Activated CD8-positive, alpha-beta memory T cell treated with anti-CD3 and anti-CD28 coated beads, Interleukin-2, amount 50 U/mL, for 4 hours (primary cell): ENCODE measurements at places on chromosomes 2 and 18.

GRCh38 chr2:136557203-136557602 is 208.1 kb upstream of the THSD7B start:
- no peak for DNase-seq

DNA sequence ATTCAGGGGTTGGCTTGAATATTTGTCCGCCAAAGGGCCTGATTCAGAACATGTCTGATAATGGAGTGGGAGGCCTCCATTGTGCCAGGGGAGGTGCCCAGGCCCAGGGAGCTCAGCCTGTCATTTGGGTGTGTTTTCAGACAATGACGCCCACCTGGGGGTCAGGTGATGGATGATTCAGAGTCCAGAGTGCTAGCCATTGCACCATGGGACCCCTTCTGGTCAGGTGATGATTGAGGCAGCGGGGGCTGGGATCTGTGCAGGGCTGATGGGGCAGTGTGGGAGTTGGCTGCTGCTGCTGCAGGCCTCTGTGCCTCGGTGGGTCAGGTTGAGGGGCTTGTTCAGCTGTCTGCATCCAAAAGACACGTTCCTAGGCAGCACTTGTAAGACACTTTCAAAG is 8.3 kb upstream of the ARHGEF4 start:
- no peak for DNase-seq

GRCh38 chr2:162092008-162092390 is 18.0 kb upstream of the DPP4 start:
- DNase-seq = no peak

GRCh38 chr2:86241611-86242010 is 42.4 kb downstream of the MRPL35 start:
- no peak for DNase-seq

DNA sequence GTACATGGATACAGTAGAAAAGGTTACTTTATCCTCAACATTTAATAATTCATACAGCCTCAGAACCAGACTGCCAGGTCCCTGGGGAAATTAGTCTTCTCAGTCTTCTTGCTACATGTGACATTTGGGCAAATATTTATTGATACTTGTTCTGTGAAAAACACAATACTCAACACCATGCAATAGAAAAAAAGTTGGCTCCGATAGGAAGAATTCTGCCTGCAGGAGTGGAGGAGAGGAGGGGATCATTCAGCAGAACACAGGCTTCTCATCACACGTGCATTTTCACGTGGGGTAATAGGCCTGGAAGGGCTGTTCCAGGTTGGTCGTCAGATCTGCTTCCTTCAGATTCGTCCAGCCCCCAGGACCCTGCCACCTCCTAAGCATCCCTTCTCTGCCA is 58.4 kb upstream of the ACKR3 start:
- DNase-seq = no peak

DNA sequence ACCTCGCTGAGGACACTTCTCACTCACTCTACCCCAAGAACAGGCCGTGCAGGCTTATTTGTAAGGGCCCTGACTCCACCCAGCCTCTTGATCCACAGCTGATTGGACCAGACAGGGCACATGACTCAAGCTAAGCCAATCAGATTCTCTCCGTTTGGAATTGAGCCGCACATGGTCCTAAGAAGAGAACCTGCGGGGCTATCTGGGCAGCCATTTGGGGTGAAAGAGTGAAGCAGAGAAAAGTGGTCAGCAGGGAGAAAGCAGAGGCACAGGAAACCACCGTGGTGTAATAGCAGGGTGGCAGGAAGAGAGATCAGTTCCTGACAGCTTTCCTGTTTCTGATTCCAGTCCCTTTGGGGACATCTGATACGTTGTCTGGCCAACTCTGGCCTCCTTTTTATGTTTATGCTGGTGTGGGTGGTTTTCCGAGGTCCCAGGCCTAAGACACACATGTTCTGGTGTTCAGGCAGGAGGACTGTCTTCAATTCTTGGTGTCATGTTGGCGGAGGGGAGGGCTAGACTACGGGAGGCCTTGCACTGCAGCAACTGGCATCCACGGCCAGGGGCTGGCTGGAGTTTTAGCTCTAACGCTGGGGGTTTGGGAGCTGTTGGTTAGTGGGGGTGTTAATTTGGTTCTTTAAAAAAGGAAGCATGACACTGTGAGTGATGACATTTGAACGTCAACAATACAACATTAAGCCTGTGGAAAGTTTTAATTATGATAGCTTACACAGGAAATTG is 26.1 kb upstream of the SPTBN1 start:
- no peak for DNase-seq

GRCh38 chr2:66563473-66563872 is 128.5 kb downstream of the MEIS1 start:
- no peak for DNase-seq

DNA sequence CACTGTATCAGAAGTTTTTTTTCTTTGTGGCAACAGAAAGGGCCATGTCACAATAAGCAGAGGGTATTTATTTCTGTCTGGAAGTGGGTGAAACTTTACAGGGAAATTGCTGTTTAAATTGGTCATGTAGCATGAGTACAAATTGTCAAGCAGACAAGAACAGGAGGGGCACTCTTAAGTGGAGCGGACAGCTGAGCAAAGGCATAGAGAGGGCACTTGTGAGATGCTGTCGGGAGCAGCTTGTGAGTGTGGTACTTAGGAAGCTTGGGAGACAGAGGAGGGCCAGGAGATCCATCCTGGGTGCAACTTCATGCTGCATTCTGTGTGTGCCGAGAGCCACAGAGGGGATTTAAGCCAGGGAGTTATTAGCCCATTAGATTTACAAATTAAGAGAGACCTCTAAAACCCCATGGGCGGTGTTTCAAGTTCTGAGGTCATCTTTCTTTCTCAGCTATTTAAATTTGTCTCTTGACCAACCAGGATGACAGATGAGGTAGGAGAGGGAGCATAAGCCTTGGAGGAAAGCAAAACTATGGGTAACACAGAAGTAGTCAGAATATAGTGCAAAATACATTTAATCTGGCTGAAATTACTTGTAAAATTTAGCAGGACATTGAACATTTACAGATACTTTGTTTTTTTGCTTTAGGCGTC is 30.4 kb downstream of the INPP4A start:
- DNase-seq = no peak

DNA sequence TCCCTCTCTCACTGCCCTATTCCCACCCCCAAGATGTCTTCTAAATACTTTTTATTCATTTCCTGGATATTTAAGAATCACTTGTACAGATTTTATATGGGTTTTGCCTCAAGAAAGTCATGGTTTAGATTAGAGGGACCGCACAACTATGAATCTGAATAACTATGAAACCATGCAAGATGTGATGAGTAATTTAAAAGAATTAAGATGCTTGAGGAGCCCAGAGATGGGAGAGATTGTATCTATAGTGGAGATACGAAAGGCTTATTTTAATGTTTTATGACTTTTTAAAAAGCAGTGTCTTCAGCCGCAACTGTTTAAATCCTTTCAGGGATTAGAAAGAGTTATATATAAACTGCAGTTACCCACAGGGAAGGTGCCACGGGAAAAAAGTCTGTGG is 324.1 kb downstream of the LPIN1 start:
- DNase-seq = no peak

DNA sequence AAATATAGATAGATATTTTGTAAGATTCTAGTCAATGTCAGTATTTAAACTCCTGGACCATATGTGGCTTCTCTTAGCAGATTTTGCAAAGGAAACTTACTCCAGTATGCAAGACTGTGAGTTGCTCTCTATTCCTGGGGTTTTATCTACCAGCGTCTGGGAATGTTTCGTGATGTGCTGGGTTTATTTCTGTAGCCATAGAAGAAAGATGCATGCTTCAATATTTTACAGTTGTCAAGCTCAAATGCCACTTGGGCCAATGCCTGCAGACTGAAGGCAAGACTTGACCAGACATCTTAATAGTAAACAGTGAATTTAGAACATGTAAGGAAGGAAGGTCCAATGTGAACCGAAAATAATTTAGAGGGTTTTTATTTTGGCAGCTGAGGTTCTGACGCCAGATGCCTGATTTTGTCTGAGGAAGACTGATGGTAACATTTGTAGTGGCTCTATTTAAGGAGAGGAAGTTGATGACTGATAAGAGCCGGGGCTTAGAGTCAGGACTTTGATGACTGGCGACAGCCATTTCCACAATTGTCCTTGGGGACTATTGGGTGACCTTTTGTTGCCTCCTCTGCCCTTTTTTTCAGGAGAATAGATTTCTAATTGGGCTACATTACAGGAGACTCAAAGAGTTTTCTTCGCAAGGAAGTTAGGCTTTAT is 154.3 kb downstream of the RAPGEF4 start:
- DNase-seq = no peak

GRCh38 chr2:217070611-217071010 is 210.7 kb upstream of the TNP1 start:
- DNase-seq = no peak

- no peak for DNase-seq
These were observed 237.0 kb downstream of the HNMT start for GRCh38 chr2:138201286-138201685.

DNA sequence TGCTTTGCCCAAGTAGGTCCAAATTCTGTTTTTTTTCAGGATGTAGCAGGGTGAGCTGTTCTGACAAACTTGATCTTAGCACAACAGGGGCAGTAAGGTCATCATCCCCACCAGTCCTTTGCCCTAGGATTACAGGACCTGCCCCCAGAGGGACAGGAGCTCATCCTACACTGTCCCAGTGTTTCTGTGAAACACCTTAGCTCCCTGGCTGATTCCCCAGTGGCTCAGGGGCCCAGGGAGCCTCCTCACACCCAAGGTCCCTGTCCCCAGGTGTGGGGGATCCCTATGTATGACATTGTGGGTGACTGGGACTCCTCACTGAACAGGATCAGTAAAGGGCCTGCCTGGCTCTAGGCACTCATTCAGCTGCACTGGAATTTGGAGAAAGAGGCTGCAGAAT is 191.2 kb downstream of the ANKRD30B start:
- DNase-seq = no peak

- no peak for DNase-seq
These were observed 66.9 kb upstream of the CYP26B1 start for GRCh38 chr2:72214429-72215143.

DNA sequence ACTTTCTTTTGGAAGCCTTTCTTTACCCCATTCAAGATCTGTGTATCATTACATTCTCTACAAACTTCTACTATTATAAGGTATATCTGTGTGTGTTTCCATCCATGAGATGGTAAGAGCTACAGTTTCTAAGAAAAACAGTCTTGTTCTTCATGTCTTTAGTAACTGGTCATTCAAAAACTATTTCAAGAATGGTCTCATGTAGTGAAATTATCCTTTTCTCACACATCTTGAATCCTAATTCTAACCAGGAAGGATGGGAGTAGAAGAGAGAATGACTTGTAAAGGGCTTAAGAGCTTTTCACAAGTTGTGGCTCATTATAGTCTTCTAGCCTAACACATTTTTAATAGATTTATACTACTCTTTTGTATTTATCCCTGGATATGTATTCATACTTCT is 47.3 kb downstream of the ROCK1 start:
- no peak for DNase-seq

- DNase-seq = no peak
These were observed 49.8 kb upstream of the PLA2R1 start for GRCh38 chr2:160111951-160112798.

- DNase-seq = no peak
These were observed 22.9 kb downstream of the DARS1 start for GRCh38 chr2:135962366-135963123.
